ENCODE measurements at places on chromosomes 4 and X. TPM values are rescaled to one million over a fixed set of nuclear protein-coding genes. Genes with fewer than 3 reads are reported as not detected.
A peak's percentile ranks its signal among the peaks of the same experiment; 100 is the strongest.

- no peak for DNase-seq
These were observed 235.5 kb upstream of the ACTRT1 start for GRCh38 chrX:128287693-128288092.

DNA sequence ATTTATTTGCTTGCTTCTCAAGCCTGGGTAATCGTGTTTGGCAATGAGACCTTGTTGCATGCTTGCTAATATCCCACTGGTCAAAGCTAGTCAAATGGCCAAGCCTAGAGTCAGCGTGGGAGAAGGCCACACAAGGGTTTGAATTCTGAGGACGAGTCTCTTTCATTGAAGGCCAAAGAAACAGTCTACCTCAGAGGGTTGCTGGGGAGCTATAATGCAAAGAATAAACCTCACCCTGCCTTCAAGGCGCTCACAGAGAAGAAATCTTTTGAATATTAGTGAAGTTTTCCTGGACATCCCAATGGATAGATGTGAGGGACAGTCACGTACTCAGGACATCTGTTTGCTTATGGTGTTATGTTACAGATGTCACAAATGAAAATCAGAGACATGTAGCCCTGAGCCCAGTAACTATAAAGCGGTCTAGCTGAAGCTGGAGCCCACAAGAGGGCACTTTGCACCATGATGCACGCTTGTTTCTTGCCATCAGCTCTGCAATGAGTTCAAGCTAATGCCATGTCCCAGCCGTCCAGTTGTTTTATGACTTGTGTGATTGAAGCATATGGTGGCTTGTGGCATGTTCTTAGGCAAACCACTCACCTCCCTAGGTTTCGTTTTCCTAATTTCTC lies 1.1 kb upstream of the TLR3 start:
- DNase-seq = peak; percentile 89

- no peak for DNase-seq
These were observed 24.4 kb downstream of the SYAP1 start for GRCh38 chrX:16743604-16744325.

GRCh38 chr4:111434586-111434985 lies 710.7 kb upstream of the FAM241A start:
- DNase-seq = no peak

DNA sequence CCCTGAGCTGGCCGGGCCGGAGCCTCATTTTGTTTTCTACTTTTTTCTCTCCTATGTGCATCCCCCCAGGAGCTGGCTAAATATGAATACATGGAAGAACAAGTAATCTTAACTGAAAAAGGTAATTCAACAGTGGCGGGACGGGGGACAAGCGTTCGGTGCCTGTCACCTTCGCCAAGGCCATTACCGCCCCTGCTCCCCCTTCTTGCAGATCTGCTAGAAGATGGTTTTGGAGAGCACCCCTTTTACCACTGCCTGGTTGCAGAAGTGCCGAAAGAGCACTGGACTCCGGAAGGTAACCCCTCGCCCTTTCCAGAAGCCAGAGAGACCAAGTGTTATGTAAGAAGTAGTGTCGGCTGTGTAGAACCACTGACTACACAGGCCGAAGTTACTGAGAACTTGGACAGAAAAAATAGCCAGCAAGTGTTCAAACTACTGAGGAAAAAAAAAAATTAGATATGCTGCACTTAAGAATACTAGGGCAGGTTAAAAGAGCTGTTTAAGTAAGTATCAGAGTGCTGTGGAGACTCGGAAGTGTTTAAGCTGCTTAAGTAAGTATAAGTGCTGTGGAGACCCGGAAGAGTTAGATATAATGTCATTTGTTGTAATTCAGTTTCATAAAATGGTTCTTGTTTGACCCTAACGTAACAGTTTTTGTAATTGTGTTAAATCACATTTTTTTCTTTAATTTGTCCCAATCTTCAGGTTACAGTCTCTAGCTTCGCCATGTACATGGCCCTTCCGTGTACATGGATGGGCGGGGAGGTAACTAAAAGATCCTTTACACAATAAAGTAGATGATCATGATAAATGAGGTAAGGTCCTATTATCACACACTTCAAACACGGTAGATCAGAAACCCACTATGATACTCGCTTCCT lies 856 bp downstream of the SAT1 start:
- DNase-seq = no peak

- no peak for DNase-seq
These were observed 1.8 kb downstream of the CD99L2 start for GRCh38 chrX:150896632-150897031.

The MPP1 gene
- total RNA-seq = 49.4 TPM

GRCh38 chrX:45596188-45596808 lies 395.6 kb upstream of the DIPK2B start:
- no peak for DNase-seq

DNA sequence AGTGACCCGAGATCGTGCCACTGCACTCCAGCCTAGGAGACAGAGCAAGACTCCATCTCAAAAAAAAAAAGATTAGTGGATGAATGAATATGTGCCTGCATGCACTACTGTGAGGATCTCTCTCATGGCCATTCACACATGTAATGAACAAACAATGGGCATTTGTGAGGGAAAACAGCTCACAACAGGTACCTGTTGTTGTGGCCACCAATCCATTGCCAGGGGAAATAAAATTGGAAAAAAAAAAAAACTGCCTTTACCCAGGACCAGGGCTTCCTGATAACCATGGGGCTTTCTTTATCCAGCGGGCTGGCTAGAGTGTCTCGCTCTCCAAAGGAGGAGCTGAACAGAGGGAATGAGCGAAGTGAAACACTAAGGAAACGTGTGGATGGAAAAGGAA lies 7.4 kb downstream of the SCD5 start:
- no peak for DNase-seq

DNA sequence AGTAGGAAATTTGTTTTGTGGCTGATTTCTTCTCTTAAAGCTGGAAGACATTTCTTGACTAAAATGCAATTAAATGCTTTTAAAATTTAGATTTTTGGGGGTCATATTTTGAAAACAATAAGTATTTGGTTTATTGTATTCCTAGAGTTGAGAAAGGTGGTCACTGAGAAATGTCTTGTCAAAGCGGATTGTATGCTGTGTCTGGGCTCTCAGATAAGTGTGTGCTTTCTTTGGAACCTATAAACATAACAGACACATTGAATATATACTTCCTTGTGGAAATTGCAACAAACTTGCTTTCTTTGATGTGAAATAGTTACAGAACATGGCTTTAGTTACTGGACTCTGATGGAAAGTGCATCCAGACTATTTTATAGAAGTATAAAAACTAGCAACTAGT lies 75.4 kb downstream of the AFF1 start:
- no peak for DNase-seq

GRCh38 chrX:45788941-45789348 lies 588.3 kb upstream of the DIPK2B start:
- peak; percentile 40 for DNase-seq

The MAGEB3 gene
- not detected for total RNA-seq

DNA sequence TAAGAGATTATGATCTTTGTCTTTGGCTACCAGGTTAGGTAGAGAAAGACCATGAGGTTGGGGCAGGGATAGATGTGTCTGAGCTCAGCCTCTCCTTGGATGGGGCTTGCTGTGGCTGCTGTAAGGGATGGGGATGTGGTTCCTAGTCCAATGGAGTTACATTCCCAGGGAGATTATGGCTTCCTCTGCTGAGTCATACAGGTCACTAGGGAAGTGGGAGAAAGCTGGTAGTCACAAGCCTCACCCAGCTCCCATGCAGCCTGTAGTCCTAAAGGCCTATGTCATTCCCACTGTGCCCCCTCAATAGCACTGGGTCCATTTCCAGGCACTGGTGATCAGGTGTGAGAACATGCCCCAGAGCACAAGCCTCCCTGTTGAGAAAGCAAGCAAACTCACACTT lies 70.6 kb upstream of the CENPE start:
- no peak for DNase-seq

DNA sequence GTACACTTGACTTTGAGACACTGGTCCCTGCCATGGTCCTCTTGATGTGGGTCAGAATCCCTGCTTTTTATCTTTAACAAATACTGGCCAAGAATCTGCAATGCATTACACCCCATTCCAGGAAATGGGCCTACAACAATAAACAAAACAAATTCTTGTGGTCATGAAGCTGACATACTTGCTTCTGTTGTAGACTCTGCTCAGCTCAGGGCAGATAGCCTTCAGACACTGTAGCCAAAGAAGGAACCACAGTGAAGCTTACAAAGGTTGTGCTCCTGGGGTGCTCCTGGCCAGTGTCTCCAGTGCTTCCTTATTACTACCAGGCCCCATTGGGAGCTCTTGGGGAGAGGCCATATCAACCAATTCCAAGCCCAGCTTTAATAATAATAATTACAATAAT lies 21.8 kb downstream of the KIAA1210 start:
- DNase-seq = no peak

DNA sequence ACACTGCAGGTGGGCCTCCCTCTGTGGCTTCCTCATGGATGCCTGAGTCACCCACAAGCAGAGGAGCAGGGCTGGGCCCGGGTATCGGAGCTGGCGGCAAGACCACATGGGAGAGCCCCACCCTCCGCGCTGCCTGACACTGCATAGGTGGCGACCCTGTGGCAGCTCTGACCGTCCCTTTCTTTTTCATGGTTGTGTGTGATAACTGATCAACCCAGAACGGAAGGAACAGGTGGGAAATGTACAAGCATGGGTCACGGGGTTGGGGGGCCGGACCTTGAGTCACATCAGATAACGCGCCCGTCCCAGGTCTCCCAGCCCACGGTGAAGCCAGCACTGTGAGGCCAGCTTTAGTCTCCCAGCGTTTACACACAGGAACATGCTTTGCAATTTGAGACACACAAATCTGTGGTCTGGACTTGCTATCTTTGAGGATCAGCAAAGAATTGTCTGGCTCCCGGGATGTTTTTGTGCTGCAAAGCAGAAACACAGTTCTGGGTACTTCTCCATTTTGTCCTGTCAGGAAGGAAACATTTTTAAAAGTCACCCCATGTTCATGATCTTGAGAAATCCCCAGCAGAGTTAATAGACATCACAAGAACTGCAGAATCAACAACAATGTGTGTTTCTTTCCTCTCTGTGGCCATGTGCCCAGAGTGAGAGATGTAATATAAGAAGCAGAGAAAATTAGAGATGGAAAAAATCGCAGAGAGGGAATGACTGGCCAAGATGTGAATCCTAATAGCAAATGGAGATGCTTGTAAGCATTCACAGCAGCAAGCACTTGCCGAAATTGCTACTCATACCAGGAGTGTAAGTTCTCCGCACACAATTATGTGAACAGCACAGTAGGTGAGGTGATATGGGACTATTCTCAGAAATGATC lies 70.1 kb upstream of the CBR4 start:
- DNase-seq = no peak

DNA sequence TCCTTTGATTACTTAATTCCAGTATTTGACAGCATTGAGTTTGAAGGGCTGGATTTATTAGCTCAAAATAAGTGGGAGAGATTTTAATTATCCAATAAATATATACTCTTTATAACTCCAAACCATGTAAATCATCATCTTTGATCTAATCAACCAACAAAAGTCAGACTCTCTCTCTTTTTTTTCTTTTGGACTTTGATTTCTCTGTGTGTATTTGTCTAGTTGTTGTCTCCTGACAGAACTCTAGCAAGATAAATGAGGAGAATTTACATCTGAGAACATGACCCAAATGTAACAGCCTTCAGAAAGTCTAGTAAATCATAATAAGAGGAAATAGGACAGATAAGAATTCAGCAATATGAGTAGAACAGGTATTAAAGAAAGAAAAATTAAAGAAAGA lies 567.1 kb downstream of the PPARGC1A start:
- DNase-seq = no peak

The TLL1 gene
- total RNA-seq = 8.4 TPM

DNA sequence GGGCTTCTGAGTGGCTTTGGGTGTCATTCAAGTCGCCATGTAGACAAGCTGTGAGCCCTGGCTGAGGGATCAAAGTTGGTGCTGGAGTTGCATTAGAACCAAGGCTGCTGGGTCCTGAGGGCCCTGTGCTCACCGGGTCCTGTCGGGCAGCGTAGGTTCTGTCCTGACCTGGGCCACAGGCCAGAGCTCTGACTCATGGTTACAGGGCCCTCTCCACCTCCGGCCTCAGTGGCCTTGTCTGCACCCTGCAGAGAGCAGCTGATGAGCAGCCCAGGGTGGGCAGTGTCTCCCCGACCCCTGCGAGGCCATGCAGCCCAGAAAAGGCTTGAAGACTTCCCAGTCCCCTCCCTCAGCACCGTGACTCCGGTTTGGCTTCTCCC lies 22.5 kb downstream of the ATP2B3 start:
- DNase-seq = no peak

GRCh38 chr4:113505044-113505443 lies 256.5 kb downstream of the CAMK2D start:
- DNase-seq = no peak

- no peak for DNase-seq
These were observed 57.5 kb upstream of the FAM47C start for GRCh38 chrX:36950495-36951253.

The NXF2B gene
- not detected for total RNA-seq

The SPP1 gene
- 4.6 TPM for total RNA-seq

- DNase-seq = no peak
These were observed 205.4 kb downstream of the HS3ST1 start for GRCh38 chr4:11223311-11223710.

DNA sequence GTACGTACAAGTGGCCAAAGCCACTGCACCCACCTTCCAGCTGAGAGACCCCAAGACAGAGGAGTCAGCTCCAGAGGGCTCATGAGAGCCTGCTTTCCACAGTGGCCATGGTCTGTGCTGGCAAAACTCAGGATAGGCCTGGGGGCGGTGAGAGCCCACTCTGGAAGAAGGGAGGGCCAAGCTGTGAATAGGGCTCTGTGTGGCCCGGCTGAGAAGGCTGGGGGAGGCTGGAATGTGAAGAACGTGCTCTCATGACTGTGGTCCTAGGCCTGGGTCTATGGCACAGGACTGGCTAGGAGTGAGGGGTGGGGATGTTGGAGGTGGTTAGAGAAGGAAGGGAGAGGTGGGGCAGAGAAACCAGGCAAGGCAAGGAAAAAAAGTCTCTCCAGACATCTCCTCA lies 13.3 kb downstream of the STARD8 start:
- no peak for DNase-seq

DNA sequence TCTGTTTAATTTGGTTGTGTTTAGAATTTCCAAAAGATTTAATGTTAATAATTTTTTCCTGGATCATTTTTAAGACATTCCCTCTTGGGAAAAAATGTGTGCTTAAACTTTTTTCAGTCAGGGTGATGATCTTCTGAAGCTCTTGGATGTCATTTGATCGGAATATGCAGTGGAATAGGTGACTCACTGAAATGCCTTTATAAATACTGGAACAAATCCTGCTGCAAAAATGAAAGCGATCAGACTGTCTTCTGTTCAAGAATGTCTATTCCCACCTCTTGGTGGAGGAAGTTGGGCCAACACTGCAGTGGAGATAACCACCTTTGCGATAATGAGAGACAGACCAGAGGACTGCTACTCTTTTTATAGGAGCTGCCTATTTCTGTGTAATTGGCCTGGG lies 46.7 kb downstream of the LARP1B start:
- DNase-seq = no peak

DNA sequence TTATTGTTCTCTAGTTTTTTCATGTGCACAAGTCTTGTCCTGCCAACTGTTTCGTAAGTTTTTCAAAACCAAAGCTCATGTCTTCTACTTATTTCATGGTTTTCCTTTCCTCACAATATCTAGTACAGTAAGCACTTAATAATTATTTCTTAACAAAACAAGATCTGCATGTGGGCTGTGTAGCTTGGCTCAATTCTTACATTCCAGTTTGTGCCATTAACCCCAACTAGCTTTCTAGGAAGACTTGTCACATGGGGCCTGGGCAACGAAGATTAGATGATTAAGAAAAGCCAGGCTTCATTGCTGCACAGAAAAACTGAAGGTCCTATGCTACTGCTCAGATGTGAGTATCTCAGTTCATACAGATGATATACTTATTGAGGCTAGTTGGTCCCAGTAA lies 155.3 kb upstream of the TEX13A start:
- DNase-seq = no peak

GRCh38 chr4:77990456-77990855 lies 66.7 kb upstream of the FRAS1 start:
- no peak for DNase-seq

The NOP14 gene
- total RNA-seq = 21.5 TPM
